ENCODE measurements at places on chromosomes 7 and 10.

DNA sequence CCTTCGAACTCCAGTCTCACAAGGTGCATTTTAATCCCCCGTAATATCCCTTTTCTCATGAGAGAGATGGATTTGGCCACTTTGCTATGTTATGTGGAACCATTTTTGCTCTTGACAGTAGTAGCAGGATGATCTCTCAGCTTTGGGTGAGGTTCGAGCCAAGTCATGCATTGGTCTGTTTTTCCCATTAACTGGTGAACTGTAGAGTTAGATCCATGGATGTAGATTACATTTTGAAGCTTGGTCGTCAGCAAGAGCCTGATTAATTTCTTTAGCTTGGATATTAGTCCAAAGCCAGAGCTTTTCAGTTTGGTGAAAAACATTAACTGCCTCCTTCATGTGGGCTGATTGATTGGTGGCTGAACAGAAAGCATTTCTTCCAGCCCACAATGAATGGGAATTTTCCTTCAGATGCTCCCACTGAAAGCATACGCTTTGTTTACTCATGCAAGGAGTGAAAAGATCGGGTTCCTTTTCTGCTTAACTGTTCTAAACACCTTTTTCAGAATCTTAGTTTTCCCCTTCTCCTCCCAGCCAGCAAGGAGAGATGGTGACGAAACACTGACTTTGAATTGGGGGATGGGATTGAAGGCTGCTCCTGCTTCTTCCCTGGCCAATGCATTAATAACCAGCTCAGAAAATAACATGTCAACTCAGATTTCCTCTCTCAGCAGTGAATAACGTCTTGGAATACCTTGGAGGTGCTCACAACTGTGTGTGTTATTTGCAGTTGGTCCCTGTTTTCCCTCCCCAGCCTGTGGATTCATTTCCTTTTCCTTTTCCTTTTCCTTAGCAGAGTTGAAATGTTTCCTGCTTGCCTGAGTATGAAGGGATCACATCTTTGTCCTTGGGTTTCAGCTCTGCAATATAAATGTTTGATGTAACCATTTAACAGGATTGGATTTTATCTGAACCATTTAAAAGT, 351.8 kb upstream of the FZD8 start:
- no peak for DNase-seq

DNA sequence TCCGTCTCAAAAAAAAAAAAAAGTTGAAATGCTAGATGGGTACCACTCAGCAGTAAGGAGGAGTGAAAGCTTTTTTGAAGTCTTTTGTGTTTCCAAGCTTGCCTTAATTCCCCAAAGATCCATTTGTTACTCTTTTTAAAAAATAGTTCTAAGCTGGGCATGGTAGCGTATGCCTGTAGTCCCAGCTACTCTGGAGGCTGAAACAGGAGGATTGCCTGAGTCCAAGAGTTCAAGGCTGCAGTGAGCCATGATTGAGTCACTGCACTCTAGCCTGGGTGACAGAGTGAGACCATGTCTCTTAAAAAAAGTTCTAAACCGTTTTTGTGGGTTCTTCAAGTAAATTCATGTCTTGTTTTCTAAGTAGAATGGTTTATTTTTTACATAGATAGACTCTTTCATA, 5.3 kb downstream of the TBC1D12 start:
- DNase-seq, result no peak

GRCh38 chr7:31100871-31101270, 48.8 kb downstream of the ADCYAP1R1 start:
- no peak for DNase-seq

DNA sequence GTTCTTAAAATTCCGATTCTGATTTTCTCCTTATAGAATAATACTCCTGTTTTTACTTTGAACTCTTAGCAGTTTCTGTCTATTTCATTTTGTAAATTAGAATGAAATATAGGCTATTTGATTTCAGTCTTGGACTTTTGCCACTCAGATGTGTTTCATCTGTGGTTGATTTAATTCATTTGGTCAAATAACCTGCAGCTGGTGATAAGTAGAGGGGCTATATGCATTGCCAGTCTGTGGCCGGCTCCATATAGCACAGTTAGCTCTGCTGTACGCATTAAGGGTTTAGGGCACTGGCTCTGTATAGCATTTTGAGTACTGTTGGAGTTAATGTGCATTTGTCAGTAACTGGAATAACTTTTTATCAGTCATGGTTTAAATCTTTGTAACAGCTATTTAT, 35.7 kb downstream of the RBM33 start:
- no peak for DNase-seq

DNA sequence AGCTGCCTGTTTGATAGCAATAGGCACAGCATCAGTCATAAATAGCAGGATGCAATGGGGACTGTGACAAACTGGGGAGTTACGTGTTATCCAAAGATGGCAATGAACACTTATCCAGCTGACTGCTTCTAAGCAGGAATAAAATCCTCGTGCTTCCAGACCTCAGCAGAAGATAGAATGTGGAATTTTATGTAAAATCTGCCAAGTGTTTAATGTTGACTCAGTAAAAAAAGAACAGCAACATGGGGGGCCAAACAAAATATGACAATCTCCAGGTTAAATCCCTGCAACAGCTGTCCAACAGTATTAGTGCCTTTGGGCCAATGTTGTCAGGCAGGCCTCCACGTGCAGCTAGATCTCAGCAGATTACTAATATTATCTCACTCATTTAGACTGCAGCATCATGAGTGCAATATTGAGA, 127.3 kb downstream of the SEMA3C start:
- DNase-seq, result no peak

DNA sequence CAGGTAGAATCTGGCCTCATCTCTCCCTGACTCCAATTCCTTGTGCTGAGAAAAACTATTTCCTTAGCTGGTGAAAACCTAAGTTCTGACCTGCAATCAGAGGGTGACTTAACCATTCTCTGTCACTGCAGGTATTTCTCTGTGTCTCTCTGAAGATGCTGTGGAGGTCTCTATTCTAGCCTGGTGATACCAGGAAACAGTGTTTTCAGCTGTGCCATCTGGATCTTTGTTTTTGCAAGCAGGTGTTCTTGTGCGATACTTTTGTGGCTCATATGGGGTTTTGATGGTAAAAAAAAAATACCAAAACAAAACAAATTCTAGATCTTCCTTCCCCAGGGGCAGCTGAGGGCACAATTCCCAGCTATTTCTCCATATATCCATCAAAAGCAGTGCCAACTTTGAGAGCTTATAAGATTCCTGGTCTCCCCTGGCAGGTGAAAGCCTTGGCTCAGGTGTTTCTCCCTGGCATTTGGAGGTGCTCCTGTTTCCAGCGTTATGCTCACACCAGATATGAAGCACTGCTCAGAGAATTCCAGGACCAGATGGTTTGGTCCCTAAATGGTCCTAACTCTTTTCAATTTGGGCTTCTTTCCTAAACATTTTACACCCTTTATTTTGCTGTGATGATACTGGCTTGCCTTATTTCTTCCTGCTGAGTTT, 9.9 kb upstream of the NPVF start:
- no peak for DNase-seq

- DNase-seq, result no peak
These were observed 53.0 kb downstream of the CREB3L2 start for GRCh38 chr7:137948845-137949330.

DNA sequence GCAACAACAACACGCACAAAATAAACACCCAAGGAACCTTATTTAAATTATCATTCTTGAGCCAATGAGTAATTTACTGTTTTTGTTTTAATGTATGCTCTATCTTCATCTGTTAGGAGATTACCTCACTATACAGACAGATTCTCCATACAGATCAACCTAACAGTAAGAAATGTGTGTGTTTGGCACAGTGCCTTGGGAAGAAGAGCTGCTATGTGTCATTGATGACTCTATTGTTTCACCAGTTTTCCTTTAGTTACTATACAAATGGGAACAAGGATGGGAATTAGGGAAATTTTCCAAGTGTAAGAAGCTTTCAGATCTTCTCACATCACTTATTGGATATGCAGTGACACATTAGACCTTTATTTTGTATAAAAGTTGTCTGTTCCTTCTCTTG, 640.3 kb downstream of the NRG3 start:
- no peak for DNase-seq

GRCh38 chr10:14648946-14649345, 125.8 kb downstream of the FAM107B start:
- DNase-seq, result no peak

DNA sequence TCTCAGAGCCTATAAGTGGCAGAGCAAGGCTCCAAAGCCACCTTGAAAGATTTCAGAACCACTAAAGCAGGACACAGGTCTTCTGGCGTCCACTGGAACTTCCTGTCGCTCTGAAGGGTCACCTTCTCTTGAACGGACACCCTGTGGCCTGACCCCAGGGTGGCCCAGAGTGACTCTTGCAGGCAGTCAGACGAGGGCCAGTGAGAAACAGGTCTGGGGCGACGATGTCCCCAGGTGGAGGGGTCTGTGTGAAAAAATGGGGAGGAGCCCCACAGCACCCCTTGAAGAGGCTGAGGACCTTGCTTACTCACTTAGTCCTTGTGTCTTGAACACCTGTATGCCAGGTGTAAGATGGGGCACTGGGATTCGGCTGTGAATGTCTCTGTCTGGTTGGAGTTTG, 946 bp upstream of the RASGEF1A start:
- no peak for DNase-seq

DNA sequence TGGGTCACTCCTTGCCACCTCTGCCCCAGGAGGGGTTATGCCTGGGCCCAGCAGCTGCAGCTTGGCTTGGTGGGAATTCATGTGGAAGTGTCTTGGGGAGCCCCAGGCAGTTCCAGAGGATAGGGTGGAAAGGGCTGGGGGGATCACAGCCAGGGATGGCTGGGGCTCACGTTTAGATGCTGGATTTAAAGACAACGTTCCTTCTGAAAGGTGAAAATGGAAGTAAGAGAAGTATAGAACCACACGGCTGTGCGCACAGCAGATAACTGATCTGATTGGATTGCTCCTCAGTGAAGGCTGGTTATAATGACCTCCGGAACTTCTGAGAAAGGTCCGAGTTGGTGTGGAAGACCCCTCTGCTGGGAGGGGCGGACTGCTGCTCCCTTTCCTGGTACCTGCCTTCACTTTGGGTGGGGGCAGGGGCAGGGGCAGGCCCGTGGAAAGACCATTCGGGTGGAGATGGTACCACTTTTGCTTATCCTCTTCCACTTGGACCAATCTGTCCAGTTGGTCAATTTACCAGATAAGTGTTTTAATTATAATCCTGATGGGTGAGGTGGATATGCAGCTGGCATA, 7.9 kb upstream of the MYL7 start:
- no peak for DNase-seq
